ENCODE measurements at places on chromosomes 1 and 21.

DNA sequence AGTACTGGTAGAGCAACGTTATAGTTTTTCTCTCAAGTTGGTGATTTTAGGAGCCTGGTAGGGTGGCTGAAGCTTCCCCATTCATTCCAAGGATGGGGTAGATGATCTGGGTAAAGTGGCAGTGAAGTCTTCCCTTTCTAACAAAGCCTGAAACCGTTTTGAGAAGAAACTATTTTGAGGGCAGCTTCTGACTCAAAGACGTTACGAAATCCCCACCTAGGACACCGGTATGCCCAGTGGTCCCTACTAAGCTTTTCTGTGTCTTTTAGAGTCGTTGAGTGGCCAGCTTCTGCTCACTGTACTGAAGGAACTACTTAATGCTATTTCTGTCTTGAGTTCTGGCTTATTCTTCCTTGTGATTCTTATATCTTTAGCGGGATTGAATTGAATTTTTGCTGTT, 1.4 kb downstream of the WDTC1 start:
- DNase-seq = peak; percentile 7

DNA sequence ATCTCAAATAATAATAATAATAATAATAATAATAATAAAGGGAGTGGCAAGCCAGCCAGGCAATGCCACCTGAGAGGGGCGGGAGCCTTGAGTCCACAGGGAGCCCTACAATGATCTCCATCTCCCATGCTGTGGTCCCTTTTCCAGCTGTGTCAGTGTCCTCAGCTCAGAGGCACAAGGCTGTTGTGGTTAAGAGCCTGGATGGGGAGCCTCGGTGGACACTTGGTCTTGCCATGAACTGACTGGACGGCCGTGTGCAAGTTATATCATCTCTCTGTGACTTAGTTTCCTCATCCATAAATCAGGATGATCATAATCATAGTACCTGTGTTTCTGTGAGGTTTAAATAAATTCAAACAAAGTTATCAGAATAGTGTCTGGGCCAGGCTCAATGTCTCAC, 127.8 kb upstream of the TIAM1 start:
- no peak for DNase-seq

GRCh38 chr21:43702785-43703034, 16.2 kb upstream of the PDXK start:
- no peak for DNase-seq

DNA sequence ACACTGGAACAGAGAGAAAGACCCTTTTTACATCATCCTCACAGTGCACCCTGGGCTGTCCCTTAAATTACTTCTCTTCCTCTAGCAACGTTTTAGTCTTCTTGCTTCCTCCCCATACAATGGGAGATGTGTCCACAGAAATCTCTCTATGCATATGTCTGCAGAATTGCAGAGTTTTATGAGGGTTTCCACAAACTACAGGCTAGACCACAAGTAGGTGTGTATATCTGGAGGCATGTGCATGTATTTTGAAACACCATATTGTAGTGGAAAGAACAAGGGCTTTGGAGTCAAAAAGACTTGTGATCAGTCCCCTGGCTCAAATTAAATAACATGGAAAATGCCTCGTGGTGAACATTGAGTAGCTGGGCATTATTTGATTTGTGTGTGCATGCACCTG, 121.3 kb upstream of the IPO9 start:
- DNase-seq = no peak

- DNase-seq = no peak
These were observed 120.9 kb downstream of the EDEM3 start for GRCh38 chr1:184633785-184634184.

DNA sequence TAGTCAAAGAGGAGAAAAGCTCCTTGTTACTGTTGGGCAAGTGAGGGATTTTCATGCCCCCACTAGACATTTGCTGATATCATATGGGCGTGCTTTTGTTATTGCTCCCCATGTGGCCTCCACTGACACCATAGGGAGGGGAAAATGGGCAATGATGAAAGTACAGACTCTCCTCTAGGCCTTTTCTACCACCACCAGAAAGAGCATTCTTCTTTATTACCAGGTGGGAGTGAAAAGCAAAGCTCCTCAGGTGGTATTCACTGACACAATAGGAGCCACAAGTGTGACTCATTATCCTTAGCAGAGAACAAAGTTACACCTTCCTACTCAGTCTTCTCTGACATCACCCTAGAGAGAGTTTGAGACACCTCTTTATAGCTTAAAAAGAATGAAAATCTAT, 667.1 kb downstream of the LTN1 start:
- DNase-seq = no peak

GRCh38 chr1:172446547-172446946, 2.7 kb upstream of the PIGC start:
- no peak for DNase-seq

- DNase-seq = no peak
These were observed 169.3 kb downstream of the PRDM2 start for GRCh38 chr1:13869172-13869797.

GRCh38 chr21:32463889-32464300, 51.4 kb downstream of the EVA1C start:
- no peak for DNase-seq

DNA sequence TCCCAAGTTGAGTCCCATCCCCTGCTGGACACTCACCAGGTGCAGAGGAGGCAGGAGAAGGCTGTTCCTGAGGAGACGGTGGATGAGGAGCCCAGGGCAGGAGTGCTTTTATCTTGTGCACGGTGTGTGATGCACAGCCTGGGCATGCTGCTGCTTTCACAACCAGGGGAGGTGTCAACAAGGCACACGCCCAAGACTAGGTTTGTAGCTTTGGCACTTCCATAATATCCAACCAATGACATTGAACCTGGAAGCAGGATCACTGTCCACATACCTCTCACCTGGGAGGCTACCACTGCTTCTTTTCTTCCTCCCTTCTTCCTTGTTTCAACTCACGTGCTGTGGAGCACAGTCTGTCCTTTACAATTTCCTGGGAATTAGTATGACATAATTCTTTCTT, at the start of gene LCE3D:
Gene LCE3D, minus strand, starts transcription at position 84 of the 400 bp plus-strand sequence. CDS start 580 bp downstream, outside the sequence.
- DNase-seq = no peak

DNA sequence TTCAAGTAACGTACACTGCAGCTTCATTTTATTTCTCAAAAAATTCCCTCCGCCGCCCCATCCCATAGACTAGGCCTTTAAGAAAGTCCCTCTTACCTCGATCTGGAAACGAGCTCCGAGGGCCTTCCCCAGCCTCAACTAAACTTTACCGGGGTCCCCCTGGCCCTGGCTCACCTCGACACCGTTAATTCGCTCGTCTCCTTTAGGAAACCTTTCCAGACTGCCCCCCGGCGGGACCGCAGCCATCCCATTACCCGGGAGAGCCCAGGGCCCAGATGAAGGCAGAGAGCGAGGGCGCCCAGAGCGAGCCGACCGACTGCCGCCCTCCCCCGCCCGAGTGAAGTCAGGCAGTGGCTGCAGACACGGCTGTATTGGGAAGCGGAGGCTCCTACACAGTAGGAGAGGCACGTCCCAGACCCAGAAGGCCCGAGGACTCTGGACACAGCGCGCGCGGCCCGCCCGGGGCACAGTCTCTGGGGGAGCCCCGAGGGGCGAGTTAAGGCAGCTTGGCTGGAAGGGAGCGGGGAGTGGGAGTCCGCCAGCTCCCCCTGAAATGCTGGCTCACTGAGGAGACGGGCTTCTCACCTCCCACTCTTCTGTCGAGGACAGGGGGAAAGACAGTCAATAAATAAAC, 14.6 kb downstream of the SEMA6C start:
- peak; percentile 69 for DNase-seq

GRCh38 chr1:174877208-174877673, 122.5 kb upstream of the CACYBP start:
- peak; percentile 5 for DNase-seq

- no peak for DNase-seq
These were observed 220.1 kb upstream of the PROX1 start for GRCh38 chr1:213767683-213768082.

- DNase-seq = no peak
These were observed 872.7 kb upstream of the ADAMTS5 start for GRCh38 chr21:27839512-27840115.

DNA sequence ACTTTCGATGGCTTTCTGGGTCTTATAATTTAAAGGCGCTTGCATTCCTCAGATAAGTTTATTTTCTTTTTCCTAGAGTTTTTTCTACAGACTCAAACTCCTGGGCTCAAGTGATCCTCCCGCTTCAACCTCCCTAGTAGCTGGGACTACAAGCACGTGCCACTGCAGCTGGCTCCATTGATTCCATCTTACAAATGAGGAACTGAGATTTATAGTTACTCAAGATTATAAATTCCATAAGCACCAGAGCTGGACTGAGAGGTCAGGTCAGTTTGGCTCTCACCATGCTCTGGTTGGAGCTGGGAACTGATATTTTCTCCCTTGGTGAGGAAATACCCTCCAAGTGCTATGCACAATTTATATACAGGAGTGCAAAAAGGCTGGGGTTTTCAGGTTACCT, 13.4 kb upstream of the PRPF38B start:
- no peak for DNase-seq

GRCh38 chr1:169604781-169605560, 18.7 kb upstream of the F5 start:
- no peak for DNase-seq

DNA sequence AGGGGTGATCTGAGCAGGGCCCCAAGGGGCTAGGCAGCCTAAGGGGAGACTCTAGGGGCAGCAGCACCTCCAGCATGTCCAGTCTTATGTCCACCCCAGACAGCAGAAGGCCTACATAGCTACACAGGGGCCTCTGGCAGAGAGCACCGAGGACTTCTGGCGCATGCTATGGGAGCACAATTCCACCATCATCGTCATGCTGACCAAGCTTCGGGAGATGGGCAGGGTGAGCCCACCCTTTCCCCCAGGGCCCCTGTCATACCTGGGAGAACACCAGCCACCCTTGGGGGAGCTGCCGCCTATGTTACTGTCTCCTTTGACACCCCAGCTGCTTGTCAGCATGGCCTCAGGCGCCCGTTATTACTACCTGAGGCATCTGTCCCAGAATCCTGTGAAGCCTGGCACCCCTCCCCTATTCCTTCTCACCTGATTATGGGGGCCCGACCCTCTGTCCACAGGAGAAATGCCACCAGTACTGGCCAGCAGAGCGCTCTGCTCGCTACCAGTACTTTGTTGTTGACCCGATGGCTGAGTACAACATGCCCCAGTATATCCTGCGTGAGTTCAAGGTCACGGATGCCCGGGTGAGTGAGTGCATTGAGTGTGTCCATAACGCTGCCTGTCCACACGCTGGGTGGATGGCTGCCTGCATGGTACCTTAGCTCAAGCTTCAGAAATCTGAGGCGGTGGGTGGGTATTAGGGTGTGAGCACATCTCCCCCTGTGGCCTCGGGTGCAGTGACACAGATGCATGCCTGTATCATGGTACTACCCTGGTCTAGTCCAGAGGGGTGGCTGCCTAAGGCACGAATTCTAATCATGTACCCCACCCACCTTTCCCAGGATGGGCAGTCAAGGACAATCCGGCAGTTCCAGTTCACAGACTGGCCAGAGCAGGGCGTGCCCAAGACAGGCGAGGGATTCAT, 29.7 kb upstream of the KDM4A start:
- no peak for DNase-seq

- no peak for DNase-seq
These were observed 33.4 kb downstream of the GLIS1 start for GRCh38 chr1:53705446-53706096.

DNA sequence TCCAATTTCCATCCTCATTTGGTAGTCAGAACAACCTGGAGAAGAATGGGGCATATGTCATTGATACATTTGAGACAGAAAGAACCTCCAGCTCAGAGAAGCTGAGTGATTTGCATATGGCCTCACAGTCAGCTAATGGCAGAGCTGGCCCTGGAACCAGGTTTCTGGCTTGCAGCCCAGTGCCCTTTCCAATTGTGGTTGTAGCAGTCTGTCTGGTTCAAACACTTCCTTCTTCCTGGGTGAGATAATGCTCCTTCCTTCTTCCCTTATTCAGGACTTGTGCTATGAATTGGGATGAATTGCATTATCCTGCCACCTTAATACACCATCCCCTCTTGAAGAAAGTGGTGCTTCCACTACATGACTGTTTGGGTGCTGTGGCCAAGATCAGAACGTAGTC, 24.2 kb downstream of the SLC5A9 start:
- no peak for DNase-seq

- DNase-seq = no peak
These were observed 360.6 kb upstream of the USP24 start for GRCh38 chr1:55575571-55576279.

GRCh38 chr1:206814716-206815341, 42.5 kb upstream of the IL10 start:
- DNase-seq = no peak

DNA sequence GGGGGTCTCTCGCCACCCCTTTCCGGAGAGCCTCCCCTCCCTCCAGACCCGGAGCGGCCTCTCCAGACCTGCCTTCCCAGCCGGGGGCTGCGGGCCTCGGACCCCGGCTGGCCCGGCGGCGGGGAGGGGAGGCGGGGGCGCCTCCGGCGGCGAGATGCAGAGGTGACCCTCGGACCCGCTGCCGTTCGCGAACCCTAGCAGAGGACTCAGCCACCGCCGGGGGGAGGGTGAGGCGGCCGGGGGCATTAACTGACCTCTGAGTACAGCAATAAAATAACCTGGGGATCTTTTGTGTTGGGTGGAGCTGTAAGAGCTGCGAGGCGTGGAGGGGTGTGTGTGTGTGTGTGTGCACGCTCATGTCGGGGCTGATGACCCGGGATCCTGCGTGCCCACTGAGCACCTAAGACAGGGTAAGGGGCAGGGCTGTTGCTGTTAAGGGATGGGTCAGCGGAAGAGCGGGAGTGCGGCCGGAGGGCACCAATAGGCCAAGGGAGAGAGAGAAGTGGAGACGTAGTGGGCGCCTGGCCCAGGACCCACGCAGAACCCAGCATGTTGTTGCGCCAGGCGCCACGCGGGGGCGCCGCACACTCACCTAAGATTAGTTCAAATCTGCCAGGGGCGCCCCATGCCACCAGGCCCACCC, 6.3 kb downstream of the HAPLN2 start:
- peak; percentile 79 for DNase-seq

DNA sequence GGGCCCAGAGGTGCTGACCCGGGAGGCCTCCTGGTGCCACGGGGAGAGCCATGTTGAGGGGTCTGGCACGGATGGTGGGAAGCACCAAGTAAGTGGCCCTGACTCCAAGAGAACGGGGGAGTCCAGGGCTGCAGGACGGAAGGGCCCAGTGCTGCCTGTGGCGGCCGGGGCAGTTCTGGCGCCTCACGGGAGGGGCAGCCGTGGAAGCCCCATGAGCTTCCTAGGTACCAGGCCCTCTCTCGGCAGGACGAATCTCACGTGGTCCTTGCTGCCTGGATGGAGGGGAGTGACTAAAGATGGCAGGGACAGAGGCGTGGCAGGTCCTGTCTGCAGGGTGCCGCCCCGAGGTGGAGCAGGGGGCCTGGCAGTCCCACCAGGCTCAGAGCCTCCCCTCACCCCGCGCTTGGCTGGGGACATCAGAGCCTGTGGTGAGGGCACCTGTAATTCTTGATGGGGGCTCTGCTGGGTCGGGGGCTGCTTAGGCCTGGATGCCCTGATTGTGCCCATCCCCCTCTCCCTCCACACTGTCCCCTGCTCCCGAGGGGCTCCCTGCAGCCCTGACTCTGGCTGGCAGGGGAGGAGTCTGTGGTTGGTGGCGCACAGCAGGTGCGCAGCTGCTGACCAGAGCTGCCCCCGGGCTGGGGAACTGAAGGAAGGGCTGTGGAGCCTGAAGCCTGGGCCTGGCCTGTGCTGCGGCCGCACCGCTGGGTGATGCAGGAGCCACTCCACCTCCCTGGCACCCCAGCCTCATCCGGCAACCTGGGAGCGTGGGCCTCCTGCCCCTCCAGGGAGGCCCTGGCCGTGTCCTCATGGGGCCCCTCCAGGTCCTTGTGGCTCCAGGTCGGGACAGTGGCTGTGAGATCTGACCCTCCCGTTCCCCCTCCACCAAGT, 31.4 kb downstream of the POFUT2 start:
- DNase-seq = no peak
